ENCODE measurements at places on chromosomes 1 and 21. TPM values are rescaled to one million over a fixed set of nuclear protein-coding genes. Genes with fewer than 3 reads are reported as not detected.

The FNDC10 gene
- total RNA-seq: 3.5 TPM

The CPLANE2 gene
- total RNA-seq: 13.9 TPM

The GSTM1 gene
- not detected for total RNA-seq

The TBX19 gene
- 0.44 TPM for total RNA-seq

The SRGAP2C gene
- 27.8 TPM for total RNA-seq

The CD2 gene
- total RNA-seq: not detected

The ATXN7L2 gene
- total RNA-seq: 2.0 TPM

The INAVA gene
- total RNA-seq: 0.14 TPM

The RRP1 gene
- 19.7 TPM for total RNA-seq

The CELA2A gene
- 0.44 TPM for total RNA-seq

The AADACL3 gene
- total RNA-seq: not detected

The PROK1 gene
- not detected for total RNA-seq

The RPS27 gene
- 955 TPM for total RNA-seq

The RHBDL2 gene
- total RNA-seq: 0.57 TPM

The C1orf232 gene
- total RNA-seq: not detected

The RCOR3 gene
- total RNA-seq: 21.4 TPM

The LRRC3 gene
- 0.29 TPM for total RNA-seq

Measured in placental pericyte (primary cell).